ENCODE measurements at places on chromosomes 12 and 14.

DNA sequence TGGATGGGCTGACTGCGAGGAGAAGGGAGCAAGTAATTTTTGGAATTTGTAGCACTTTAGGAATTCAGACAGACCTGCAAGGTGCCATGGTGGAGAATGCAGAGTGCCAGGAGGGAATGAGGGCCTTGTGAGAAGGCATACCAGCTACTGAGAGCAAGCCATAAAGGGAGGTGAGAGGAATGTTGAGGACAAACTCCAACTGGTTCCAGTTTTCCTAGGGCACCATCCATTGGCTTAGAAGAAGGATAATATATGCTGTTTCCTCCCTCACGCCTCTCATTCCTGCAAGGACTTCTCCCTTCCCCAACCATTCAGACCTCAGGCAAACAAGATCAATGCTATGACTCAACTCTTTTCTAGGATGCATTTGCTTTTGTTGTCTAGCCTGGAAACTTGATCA, 11.2 kb upstream of the DAAM1 start:
- DNase-seq = no peak

DNA sequence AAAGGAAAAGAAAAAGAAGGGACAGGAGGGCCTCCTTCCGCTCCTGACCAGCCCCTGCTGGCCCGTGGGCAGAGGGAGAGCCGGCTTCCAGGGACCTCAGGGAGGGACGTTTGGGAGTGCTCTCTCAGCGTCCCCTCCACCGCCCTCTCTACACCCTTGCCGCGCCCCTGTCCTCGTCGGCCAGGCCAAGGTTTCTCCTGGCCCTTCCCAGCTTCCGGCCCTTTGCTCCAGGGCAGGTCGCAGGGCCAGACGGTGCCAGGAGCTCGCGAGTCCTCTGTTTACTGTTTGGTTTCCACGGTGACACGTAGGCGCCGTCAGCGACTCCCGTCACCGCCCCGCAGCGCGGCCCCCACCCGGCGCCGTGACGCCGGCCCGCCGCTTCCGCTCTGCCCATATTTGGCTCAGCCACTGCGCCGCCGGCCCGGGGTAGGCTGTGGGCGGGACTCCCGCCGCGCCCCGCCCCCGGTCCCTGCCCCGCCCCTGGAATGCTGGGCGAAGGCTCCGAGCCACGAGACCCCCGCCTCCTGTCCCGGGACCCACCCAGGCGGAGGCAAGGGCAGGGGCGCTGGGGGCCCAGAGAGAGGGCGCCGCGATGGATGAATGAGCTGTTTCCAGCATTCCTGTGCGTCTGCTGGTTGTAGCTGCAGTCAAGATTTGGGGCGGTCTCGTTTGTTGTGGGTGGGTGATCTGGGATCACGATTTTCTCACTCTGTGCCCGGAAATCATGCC, 15.5 kb downstream of the FOS start:
- DNase-seq = peak; percentile 90

DNA sequence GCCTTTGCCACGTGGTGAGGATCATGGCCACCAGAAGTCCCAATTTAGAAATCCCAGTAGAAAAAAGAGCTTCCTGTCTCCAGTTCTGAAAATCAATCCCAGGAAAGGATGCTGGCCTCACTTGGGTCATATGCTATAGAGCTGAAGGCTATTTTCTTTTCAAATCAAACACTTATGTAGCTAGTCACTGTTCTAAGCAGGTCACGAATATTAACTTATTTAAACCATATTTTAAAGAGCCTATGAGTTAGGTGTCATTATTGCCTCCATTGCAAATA, 97.5 kb downstream of the VCPKMT start:
- DNase-seq = no peak

- no peak for DNase-seq
Observed at GRCh38 chr12:102730996-102731395, 186.0 kb downstream of the PAH start.

- peak; percentile 31 for DNase-seq
Observed at GRCh38 chr12:121894633-121895032, 6.0 kb downstream of the PSMD9 start.

GRCh38 chr12:18153826-18154225, 63.8 kb upstream of the RERGL start:
- DNase-seq = no peak

DNA sequence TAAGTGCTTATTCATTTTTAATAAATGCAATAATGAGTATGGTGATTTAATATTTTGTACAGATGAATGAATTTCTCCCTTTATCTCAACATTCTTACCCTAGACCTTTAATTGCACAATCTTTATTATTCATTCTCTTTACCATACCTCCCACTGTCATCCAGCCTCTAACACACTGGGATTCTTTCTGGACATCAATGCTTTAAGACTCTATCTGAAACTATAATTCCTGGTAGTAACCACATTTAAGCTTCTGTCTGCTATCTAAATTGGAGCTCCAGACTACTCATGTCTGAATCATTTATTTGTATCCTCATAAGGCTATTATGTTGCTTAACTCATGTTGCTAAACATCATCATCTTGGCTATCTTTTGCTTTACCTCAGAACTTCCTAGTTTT, 270.2 kb downstream of the ALG10B start:
- DNase-seq = no peak

DNA sequence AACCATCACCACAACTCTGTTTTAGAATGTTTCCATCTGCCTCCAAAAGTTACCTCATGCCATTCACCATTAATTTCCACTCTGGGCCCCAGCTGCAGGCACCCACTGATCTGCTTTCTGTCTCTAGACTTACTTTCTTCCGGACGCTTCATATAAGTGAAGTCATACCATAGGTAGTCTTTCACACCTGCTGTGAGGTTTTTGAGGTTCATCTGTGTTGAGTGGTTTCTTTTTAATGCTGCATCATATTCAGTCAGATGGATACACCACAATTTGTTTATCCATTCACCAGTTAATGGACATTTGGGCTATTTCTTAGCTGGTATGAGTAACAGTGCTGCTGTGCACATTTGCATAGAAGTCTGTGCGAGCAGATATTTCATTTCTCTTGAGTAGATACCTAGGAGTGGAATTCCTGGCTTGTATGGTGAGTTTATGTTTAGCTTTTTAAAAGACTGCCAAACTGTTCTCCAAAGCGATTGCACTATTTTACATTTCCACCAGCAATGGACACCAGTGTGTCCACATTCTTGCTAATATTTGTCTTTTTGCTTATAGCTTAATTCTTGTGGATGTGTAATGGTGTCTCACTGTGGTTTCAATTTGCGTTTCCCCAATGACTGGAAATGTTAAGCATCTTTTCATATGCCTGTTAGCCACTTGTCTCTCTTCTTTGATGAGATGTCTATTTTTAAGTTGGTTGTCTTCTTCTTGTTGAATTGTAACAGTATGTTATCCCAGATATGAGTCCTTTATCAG, 48.3 kb downstream of the ZFYVE21 start:
- no peak for DNase-seq

- no peak for DNase-seq
Observed at GRCh38 chr14:91866061-91866460, 1.3 kb downstream of the TC2N start.

DNA sequence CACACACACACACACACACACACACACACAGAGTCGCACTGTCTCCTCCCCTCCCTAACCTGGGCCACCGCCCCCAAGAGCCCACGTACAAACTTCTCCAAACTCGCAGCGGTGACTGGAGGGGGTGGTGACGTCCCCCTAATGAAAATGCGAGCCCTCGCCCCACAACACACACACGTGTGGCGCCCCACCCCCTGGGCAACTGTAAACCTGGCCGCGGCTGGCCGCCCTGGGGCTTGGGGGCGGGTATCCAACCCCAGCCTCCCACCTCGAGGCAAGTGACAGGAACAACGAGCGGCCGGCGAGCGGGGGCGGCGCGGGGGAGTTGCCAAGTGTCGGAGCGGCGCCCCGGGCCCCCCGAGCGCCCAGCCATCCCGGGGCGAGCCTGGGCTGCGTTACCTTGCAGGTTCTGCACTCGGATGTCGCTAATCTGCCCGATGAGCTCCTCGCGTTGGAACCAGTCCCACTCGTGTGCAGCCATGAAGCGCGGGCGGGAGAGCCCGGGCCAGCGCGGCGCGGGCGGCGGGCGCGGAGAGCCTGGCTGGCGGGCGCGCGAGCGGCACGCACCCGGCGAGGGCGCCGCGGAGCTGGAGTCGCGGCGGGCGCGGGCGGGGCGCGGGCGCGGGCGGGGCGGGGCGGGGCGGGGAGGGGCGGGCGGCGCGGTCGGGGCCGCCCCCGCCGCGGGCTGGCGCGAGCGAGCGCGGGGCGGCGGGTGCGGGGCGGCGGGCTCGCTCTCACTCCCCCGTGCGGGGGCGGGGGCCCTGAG, at the start of gene CLMN:
Gene CLMN, minus strand, starts transcription at position 597 of the 766 bp plus-strand sequence. Its CDS starts 116 bp downstream, at position 481.
- DNase-seq = peak; percentile 54

- DNase-seq = no peak
Observed at GRCh38 chr14:87049950-87050349, 943.0 kb downstream of the GALC start.

DNA sequence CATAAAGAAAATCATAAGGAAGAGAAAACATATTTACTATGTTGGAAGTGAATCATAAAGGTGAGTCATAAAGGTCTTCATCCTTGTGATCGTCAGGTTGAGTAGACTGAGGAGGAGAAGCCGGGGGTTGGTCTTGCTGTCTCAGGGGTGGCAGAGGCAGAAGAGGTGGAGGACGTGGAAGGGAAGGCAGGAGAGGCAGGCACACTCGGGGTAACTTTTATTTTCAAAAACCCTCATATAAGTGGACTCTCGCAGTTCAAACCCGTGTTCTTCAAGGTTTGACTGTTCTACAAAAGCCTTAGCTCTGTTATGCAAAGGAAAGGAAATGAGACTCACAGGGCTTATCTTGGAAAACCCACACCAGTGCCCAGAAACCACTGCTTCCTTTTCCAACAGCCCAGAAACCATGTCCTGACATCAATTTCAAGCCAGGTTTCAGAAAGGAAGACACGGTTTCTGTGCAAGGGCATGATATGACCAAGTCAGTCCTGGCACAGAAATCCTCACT, 14.0 kb downstream of the SMCO2 start:
- no peak for DNase-seq

GRCh38 chr14:53880761-53881160, 75.9 kb downstream of the BMP4 start:
- DNase-seq = no peak

DNA sequence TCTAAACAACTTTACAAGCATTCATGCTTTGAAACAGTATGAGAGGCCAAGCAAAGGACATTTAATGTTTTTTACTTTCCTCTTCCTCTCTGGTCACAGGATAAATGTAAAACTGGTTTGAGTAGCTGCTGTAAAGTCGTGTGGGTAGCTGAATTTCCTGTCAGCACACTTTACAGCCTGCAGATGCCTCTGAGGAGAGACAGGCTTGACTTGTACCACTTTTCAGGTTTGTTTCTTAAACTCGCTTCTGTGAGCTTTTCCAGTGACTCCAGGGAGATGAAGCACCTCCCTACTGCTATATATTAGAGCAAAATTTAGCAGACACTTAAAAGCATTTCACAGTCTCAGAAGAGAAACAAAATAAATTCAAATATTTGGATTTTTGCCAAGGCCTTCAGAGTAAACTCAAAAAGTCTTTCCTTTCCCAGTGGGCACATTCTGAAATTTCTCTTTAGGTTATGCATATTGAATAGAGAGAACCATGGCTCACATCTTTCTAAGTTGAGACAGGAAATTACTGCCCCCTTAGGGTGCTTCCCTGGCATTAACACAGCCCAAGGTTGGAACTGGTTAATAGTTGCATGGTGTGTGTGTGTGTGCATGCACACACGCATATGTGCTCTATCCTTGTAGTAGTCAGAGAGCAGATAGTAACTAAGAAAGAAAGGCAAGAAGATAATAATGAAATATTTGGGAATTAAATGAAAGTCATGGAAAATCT, 557.3 kb upstream of the MIS18BP1 start:
- DNase-seq = no peak

- no peak for DNase-seq
Observed at GRCh38 chr12:44510510-44510909, 365.6 kb downstream of the NELL2 start.

GRCh38 chr12:51895378-51896135, 7.7 kb downstream of the ANKRD33 start:
- no peak for DNase-seq
